ENCODE measurements at places on chromosomes 6 and 20.

GRCh38 chr6:27091661-27092315 lies 155.7 kb upstream of the PRSS16 start:
- ATAC-seq = peak; percentile 55

GRCh38 chr6:39787322-39787721 lies 4.9 kb upstream of the DAAM2 start:
- ATAC-seq = no peak

DNA sequence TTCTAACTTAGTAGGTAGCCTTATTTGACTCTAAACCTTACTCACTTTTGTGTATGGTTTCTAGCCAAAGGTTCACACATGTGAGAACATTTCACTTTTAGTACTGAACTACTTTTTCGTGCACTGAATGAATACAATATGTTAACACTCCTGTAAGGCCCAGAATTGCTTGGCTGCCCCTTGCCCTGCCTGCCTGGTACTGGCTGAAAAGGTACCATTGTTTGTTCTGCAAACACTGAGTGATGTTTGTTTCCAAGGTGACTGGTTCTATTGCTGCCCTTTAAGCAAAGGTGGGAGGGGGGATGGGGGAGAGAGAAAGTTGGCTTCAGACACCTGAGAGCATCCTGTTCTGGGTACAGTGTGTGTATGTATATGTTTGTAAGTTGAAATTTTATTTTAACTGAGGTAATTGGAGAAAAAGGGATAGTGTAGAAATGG lies 31.2 kb downstream of the RREB1 start:
- ATAC-seq = no peak

GRCh38 chr20:36967636-36968035 lies 16.1 kb upstream of the SAMHD1 start:
- ATAC-seq = no peak

DNA sequence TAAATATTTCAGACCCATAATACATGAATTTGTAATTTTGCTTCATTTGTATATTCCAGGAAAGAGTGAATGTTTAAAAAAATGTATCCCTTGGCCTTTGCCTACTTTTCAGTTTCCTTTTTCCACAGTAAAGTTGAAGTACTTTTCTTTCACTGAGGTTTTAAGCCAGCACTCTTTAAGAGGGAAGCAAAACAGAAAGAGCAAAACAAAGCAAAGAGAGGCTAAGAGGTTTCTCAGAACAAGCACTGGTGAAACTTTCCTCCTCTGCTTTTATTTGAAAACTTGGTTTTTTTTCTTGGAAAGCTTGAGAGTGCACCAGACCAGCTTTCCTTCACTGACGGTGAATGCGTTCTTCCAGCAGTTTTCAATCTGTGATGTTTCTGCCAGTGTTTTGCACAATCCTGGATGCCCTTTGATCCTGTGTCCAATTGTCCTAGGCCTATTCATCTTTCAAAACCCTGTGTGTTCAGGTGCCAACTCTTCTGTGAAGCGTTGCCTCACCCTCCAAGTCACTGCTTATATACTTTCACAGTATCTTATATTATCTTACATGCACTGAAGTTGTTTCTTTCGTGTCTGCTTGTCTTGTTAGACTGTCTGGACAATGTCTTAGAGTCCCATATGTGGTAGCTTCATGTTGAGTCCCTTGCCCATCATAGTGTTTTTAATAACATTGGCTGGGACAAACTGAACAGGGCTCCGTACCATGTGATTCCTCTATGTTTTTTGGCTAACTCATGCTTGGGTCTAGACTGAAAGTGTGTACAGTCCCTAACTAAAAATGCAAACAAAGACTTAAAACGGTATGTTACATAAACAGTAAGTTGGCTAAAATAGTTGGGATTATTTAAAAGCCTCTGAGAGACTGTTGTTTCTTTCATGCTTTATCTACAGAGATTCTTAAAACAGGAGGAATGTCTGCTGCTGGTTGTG lies 1.9 kb downstream of the RNF217 start:
- no peak for ATAC-seq

DNA sequence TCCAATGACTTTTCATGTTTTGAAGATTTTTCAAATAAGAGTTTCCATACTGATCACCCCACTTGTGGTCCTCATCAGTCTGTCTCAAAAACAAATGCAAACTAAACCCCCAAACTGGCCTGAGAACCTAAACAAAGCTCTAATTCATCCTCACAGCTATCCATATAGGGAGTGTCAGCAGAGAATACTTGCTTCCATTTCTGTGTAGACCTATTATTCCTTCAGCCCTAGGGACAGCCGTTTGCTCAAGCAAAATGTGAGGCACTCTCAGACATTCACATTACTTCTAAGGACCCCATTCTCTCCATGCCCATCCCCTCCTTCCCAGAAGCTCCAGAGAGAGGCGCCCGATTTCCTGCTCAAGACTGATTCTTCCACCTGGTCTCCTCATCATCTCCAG lies 24.6 kb downstream of the DNAAF9 start:
- no peak for ATAC-seq

GRCh38 chr20:40966103-40966502 lies 62.5 kb upstream of the TOP1 start:
- no peak for ATAC-seq

- ATAC-seq = no peak
These were observed 70.8 kb downstream of the YTHDF1 start for GRCh38 chr20:63145156-63145555.

GRCh38 chr6:149185799-149186357 lies 131.6 kb upstream of the TAB2 start:
- ATAC-seq = no peak

DNA sequence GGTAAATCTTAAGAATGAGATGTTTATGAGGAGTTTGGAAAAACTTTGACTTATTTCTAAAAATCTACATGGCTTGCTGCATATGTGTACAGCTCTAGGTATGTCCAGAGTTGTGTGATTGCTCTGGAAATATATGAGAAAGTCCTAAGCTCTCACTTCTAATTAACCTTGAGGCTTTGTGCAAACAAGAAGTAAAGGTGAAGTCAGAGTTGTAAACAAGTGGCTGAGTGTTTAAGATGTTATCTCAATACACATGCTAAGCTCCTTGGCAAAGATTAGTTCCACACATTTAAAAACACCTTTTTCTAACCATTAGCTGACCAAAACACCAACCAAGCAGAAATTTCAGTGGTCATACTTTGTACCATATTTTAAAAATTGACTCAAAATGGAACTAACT lies 684.2 kb downstream of the HTR1B start:
- no peak for ATAC-seq

- peak; percentile 26 for ATAC-seq
These were observed 1.3 kb upstream of the LRRC1 start for GRCh38 chr6:53793318-53794136.

GRCh38 chr6:38651121-38651784 lies 11.5 kb upstream of the BTBD9 start:
- no peak for ATAC-seq

DNA sequence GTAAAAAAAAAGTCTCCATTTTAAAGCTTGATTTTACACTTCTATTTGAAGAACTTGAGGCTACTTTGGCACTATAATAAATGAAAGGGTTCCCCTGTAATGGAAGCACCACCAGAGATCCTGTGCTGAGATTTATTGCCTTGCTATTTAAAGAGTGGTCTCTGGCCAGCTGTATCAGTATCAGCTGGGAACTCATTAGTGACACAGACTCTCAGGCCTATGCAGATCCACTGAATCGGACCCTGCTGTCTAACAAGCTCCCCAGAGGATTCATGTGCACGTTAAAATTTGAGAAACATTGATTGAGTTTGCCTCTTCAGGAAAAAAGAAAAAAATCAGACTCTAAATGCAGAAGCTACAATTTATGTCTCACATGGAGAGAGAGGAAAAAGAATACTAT lies 299.9 kb upstream of the BMP2 start:
- no peak for ATAC-seq

DNA sequence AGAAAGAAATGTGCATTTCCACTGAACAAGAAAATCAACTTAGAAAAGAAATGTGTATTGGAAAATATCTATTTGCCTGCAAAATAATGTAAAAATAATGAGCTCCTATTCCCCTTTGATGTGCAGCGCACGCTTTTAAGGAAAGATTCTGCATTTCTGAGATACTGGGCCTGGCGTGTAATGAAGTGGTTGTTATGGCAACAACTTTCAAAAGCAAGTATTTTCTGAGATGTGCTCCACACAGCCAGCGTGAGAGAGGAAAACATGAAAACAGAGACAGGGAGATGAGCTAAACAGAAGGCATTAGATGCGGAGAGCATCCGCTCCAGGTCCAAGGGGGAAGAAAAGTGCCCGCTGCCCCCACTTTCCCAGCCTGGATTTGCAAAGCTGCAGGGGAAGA lies 39.1 kb upstream of the GTSF1L start:
- ATAC-seq = no peak

GRCh38 chr6:16273256-16273655 lies 34.9 kb downstream of the GMPR start:
- no peak for ATAC-seq

DNA sequence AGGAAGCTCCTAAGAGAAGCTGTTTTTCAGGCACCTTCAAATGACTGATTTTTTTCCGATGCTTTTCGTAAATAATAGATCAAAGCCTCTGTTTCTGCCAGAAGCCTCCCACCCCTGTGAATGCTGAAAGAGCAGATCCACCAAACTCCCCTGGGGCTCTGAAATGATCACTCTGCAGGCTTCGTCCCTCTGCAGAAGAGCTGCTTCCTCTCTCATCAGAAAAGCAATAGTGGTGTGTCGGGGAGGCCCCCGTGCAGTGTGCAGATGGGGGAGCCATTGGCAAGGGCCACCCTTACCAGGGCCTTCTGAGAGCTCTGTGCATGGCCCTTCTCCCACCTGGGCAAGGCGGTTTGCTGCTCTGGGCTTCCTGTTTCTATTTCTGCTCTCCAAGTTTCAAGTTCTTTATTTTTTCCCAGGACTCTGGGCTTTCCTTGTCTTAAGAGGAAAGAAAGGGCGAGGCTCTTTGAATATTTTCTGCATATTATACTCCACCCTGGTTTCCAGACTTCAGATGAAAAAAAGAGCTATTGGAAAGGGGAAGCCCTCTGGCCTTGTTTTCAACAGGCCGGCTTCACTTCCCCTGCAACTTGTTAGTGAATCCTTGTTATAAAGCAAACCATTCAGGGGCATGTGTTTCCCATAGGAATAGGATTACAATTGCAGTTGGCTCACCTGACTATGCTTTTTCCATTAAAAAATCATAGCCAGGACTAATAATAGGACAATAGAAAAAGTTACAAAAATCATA lies 155.2 kb downstream of the TTLL2 start:
- ATAC-seq = no peak

GRCh38 chr6:128446497-128446896 lies 73.9 kb downstream of the PTPRK start:
- ATAC-seq = no peak

GRCh38 chr6:34370361-34370760 lies 22.1 kb downstream of the NUDT3 start:
- ATAC-seq = no peak

DNA sequence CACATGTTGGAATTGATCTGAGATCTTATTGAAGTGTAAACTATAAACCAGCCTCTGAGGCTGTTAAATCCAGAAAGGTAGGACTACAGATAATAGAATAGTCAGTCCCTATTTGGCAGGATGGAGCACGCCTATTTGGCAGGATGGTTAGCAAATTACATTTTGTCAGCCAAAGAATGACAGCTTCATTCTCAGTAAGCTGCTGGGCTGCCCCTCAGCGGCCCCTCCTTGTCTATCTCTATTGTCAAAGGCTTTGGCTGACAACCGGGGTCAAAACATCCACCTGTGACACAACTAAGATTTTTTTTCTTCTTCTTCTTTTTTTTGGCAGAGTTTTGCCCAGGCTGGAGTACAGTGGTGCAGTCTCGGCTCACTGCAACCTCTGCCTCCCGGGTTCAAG lies 123.4 kb upstream of the ECI2 start:
- no peak for ATAC-seq

GRCh38 chr6:4983322-4983721 lies 20.5 kb downstream of the RPP40 start:
- ATAC-seq = no peak

DNA sequence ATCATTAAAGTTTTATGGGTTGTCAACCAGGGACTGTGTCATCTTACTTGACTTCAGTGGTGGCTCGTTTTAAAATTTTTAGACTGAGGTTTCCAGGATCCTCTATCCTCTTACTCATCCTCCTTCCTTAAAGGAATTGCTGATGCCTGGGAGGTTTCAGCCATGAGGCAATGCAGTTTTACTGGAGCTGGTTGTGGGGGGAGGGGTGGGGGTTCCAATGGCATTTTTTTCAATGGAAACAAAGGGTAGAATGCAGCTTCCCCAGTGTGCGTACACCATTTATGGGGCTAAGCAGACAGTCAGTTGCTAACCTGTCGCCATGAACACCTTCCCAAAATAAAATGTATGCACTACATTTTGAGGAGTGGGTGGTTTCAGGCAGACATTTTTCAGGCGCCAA lies 88.0 kb downstream of the METTL24 start:
- no peak for ATAC-seq

DNA sequence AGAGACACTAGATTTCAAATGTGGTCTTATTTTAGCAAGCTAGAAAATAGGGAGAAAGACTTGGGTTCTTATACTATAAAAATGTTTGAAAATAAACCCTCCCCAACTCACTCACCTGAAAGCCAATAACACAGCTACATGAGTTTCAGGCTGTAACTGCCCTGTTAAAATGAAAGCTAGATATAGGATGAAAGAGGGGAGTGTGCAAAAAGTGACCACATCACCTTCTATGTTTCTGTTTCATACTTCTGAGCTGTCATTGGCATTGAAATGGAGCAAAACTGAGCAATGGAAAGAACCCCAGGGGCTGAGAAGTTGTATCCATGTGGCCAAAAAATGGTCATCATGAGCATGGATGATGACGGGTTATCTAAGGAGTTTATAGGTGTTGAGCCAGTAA lies 148.1 kb upstream of the TENT5A start:
- no peak for ATAC-seq

GRCh38 chr20:5171064-5171789 lies 44.4 kb downstream of the CDS2 start:
- ATAC-seq = no peak

DNA sequence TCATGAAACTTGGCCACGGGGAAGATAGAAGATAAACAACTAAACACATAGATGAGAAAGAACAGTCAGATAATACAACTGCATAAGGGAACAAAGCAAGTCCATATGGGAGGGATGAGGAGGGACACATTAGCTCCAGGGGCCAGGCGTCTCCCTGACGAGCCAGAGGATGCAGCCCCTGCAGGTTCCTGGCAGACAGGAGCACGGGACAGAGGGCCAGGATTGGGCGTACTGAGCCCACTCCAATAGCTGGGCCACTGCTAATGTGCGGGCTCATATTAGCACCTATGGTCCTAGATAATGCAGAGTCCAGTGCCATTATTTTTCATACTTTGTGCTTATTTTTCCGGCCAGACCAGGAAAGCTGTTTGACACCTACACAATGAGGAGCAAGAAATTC lies 182.9 kb downstream of the ANKRD60 start:
- ATAC-seq = no peak
